NCI-H2081 treated with DMSO at 0.1 percent for 48 hours (cell line): ENCODE measurements at places on chromosomes 5 and 9.

GRCh38 chr9:136926154-136926704 is 18.3 kb downstream of the FBXW5 start:
- DNase-seq = no peak

DNA sequence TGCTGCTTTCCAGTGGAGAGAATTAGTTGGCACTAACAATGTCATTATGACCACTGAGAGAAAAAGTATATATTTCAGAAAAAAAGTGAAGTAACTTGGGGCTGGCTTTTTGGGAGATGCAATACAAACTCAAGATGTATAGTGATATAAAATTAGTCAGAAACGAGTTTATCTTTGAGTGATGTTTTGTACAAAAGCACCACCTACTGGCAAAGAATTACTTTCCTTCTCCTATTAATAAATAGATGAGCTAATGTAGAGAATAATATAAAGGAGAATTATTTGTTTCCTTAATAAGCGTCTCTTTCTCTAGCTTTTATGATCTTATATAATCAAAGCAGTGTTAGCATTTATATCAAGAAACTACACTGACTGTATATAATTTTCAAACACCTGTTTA is 158.8 kb downstream of the MEF2C start:
- DNase-seq = no peak

DNA sequence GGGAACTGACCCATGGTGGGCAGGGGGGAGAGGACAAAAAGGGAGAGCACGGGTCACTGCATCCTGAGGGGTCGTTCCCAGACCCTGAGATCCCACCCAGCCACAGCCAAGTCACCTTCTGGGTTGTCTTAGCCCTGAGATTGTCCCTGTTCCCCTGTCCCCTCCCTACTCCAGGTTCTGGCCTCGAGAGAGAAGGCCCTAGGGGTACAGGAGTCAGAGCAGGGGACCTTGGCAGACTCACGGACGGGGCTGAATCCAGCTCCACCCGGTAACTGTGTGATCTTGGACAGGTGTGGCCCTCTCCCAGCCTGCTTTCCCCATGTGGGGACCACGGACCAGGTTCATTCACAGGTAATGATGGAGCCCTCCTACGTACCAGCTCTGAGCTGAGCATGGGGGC is 11.2 kb upstream of the CERCAM start:
- no peak for DNase-seq

DNA sequence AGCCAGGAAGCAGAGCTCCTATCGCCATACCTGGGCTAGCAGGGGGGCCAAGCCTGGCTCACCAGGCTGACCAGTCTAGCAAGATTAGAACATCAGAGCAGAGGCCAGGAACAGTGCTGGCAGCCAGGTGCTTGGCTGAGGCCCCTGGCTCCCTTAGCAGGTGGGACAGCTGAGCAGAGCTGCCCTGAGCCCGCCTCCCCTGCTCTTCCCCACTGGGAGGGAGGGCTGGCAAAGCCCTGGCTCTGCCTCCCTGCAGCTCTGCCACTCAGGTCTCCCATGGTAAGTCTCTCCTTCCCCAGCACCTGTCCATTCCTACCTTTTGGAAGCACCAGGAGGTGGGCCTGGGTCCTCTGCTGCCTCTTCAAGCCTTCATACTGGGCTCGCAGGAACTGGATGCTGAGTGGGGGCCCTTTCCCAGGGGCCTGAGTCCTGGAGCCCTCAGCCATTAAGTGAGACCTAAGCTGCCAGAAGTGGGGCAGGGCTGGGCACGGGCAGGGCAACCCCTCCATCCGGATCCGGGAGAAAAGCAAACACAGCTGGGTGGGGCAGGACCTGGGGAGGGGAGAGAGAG is 803 bp downstream of the C9orf152 start:
- DNase-seq = no peak

- no peak for DNase-seq
Measured at GRCh38 chr9:86185872-86186271, 73.6 kb downstream of the C9orf153 start.

GRCh38 chr9:89011683-89012082 is 20.4 kb downstream of the S1PR3 start:
- DNase-seq = no peak

GRCh38 chr5:6498968-6499367 is 50.3 kb downstream of the UBE2QL1 start:
- no peak for DNase-seq

GRCh38 chr9:134165357-134166315 is 1.3 kb upstream of the RNU6ATAC start:
- DNase-seq = no peak

DNA sequence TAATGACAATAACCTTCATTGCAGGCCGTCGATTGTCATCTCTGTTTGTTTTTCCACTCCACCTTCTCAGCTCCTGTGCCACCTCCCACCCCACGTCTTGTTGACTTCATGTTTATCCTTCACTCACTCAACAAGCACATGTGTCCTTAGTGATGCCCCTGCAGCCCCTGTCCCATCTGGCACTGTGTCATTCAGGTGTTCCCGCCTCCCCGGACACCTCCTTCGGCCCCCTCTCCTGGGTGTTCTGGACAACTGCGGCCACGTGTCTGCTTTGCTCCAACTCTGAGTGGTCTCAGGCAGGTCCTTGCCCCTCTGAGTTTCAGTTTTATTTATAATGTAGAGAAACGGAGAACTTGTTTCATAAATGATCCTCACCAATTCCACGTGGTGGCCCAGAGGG is 91.0 kb upstream of the COL5A1 start:
- no peak for DNase-seq

GRCh38 chr5:137296213-137296781 is 202.8 kb downstream of the SPOCK1 start:
- no peak for DNase-seq
